ENCODE measurements at places on chromosomes 4 and X.
A peak's percentile ranks its signal among the peaks of the same experiment; 100 is the strongest.

- no peak for DNase-seq
These were observed 21.1 kb downstream of the ACOX3 start for GRCh38 chr4:8419222-8420041.

GRCh38 chr4:88366460-88366859 is 12.2 kb upstream of the HERC6 start:
- DNase-seq, result no peak

GRCh38 chr4:115215935-115216334 is 102.5 kb upstream of the NDST4 start:
- DNase-seq, result no peak

DNA sequence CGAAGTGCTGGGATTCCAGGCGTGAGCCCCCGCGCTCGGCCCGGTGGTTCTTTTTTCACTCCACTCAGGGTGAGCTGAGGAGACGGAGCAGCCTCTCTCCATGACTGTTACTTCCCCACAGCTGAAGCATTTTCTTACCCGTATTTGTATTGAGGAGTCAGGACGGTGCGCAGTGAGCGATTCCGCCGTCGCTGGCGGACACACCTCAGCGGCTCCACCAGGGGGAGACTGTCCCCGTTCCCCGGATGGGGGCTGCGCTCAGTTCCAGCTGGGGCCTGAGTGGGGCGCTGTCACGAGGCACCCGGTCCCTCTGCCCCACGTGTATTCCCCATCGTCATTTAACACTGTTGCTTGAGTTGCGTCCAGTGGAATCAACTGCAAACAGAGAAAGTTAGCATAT is 844.0 kb upstream of the FRG1 start:
- peak; percentile 73 for DNase-seq

- DNase-seq, result no peak
These were observed 209.4 kb downstream of the RAPGEF2 start for GRCh38 chr4:159312236-159312635.

- no peak for DNase-seq
These were observed 736.3 kb upstream of the PCDH7 start for GRCh38 chr4:29983890-29984289.

GRCh38 chr4:25401066-25401465 is 24.0 kb downstream of the ANAPC4 start:
- DNase-seq, result no peak

DNA sequence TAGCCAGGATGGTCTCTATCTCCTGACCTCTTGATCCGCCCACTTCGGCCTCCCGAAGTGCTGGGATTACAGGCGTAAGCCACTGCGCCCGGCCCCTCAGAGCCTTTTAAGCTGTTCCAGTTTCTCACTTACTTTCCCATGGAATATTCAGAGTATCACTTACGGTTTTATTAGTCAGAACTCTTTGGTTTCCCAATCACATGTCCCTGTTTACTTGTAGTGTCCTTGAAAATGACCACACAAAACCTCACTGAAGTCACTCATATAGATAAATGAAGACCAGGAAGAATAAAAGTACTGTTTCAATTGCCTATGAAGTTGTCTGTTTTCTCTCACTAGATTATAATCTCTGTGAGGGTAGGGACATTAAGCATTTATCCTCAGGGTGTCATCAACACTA is 217.2 kb upstream of the HCCS start:
- no peak for DNase-seq

DNA sequence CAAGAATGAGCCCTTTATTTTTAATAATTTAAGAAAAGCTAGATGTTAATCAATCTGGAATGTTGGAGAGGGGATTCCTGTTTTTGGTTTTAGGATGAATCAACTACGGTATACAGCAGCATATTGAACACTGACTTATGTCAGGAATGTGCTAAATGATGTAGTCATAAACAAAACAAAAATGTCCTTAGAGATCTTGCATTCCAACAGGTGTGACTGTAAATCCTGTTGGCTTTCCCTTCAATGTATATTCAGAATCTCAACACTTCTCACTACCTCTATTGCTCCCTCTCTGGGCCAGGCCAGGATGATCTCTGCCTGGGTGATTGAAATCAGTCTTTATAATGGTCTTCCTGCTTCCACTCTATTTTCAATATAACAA is 37.8 kb upstream of the BDH2 start:
- no peak for DNase-seq

GRCh38 chrX:138648568-138648967 is 62.9 kb downstream of the FGF13 start:
- DNase-seq, result no peak

- no peak for DNase-seq
These were observed 726.9 kb downstream of the PDHA2 start for GRCh38 chr4:96566755-96567154.

- DNase-seq, result no peak
These were observed 88.1 kb downstream of the RPA4 start for GRCh38 chrX:96971812-96972211.

DNA sequence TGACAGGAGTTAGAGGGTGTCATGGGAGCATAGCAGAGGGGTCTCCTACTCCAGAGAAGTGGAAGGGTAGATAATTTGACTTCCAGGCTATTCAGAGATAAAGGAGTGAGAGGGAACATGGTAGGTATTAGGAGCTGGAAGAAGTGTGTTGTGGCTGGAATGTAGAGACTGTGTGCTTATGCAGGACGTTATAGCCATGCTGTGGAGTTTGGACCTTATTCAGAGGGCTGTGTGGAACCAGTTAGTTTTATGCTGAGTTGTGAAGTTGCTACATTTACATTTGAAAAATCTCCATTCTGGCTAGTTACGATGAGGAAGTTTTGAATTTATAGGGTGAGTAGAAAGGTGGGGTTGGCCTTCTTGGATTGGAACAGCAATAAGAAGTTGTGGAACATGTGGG is 67.5 kb downstream of the FIP1L1 start:
- no peak for DNase-seq

DNA sequence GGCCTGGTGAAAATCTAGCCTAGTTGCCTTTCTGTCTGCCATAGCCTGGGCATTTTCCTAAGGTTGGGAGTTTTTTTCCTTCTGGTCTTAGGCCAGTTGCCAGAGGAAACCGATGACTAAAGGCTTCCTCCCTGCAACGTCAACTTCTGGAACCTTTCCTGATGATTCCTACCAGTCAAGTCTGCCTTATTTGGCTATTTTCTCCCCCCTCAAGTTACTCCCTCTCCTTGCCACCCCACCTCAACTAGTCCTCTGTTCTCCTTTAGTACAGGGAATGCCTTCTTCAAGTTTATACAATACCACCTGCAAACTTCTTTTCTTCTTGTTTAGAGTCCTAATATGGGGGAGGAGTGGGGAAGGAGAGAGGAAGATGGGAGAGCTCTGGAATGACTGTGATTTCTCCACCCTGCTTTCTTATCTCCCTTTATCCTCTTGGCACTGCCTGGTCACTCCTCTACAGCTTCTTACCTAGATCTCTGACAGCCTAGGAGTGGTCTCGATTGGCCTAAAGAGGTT is 10.6 kb downstream of the MSN start:
- peak; percentile 23 for DNase-seq

Data from testis (tissue), 5 donors.